ENCODE measurements at places on chromosomes 6 and 20.

DNA sequence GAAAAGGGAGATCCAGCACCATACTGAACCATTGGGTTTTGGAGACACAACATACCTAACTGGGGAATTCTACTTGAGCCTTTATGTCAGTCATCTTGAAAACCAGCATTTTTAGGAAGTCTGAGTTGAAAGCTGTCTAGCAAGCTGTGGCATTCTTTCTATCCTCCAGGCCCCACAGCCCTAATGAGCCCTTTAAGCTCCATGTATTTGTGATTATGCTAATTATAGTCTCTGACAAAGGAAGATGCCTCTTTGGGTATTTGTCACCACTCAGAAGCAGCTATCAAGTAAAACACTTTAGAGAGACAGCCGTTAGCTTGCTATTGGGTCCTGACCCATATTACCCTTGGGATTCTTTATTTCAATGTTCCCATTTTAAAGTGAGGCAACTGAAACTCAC, 159.5 kb upstream of the MANEA start:
- DNase-seq, result no peak

DNA sequence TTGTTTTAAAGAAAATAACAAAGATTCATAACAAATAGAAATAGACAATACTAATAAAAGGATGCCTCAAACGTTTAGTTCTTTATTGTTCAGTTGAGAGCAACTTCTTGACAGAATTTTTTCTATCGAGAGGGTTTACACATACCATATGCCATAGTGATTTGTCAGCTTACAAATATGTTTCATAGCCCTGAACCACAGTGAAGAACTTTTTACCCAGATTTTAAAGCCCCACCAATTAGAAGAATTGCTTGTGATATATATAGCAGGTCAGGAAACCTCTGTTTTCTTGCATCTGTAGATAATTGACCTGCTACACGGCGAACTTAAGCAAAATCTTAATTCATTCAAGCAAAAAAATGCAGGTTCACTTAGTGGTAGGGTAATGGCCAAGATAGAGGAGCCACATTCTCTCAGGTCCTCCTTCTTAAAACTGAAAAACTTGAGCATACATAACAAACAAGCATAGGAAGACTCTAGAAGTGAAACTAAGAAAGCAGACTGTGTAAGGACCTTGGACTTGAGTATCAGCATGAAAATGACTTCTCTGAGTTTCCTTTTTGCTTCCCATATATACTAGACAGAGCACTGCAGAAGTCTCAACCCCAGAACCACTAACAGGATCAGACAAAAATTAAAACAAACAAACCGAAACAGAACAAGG, 39.5 kb downstream of the CRISP1 start:
- DNase-seq, result peak; percentile 56

DNA sequence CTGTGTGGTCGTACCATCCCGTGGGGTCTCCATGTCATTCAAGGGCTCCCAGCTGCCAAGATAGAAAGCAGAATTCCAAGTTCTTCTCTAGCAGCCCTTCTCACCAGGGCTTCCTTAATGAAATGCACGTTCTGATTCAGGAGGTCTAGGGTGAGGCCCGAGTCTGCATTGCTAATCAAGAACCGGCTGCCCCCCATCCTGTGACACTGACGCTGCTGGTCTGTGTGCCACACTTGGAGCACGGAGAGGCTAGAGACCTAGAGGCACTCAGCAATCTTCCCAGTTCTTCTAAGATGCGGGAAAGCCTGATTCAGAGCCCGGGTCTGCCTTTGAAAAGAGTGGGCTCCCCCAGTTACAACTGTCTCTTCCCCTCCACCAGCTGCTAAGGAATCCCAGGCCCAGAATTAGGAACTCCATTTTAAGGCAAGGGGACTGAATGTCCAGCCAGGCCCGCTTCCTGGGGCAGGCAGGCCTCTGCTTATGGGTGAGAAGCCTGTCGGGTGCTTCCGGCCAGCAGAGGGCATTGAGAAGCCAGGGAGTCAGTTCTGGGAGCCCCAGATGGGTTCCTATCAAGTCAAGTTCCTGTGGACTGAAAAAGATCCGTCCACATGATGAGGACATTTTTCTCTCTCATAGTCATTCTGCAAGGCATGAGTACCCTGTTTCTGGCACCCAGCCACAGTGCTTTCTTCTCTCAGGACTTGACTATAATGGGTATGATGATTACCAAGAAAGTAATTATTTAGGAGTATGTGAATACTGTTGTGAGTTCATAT, 69.8 kb upstream of the RIN2 start:
- DNase-seq, result no peak

- no peak for DNase-seq
Observed at GRCh38 chr6:147065786-147066185, 138.4 kb upstream of the STXBP5 start.

DNA sequence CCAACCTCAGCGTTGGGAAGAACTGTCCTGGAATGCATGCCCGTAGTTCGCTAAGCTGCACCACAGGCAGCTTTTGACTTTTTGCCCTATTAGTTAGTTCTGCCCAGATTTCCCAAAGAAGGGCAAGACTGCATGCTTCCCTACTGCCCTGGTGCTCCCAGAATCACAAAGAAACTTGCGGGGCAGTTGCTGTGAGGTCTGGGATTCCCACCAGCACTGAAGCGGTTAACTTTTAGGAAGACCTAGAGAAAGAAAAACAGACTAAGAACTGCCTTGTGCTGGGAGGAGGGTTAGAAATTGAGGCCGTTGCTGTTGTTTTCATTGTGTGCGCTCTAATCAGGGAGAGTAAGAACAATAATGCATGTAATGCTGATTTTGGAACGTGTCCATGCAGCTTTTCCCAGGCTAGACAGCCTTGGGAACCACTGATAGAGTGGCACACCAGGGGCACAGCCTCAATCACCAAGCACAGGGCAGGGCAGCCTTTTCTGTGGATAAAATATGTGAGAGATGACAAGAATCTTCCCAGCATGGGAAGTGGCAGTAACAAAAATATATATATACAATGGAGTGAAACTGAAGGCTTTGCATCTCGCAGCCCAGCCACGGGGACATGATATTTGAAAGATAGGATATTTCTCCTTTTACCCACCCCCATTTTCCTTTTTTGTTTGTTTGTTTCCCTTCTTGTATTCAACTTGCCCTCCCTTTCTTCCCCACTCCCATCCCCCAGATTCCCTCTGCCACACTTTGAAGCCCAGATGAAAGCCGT, 137.7 kb upstream of the HEY2 start:
- no peak for DNase-seq

DNA sequence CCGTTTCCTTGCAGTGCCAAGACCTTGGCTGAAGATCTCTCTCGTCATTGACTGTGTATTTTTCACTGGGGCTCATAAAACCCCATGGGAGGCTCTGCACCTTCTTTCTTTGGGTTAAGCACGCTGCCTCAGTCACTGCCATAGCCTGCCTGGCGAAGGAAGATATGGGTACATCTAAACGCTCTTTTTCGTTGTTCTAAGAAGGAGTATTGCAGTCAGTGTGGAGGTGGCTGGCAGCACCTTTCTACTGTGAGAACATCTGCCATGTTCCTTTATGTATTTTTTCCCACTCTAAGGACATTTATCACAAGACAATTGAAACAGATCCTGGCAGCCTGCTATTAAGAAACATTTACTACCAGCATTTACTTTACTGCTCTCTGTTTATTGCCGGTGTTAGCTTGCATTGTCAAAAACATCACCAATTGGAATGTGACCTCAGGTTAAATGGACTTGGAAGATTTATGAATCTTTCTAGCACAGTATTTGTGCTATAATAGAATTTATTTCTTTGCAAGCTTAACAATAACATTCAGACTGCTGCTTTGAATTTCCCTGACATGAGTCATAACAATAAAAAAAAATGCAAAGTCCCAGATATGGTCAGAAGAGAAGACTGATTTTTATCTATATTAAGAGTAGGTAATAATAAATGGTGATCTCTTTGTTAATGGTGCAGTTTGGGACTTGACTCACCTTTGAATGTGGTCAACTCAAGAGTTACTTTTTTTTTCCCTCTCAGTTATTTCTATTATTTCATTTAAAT, 62.2 kb upstream of the CLDN20 start:
- DNase-seq, result no peak

- no peak for DNase-seq
Observed at GRCh38 chr6:4355241-4355640, 219.9 kb upstream of the ECI2 start.

- no peak for DNase-seq
Observed at GRCh38 chr6:156449128-156449527, 328.1 kb upstream of the ARID1B start.

- no peak for DNase-seq
Observed at GRCh38 chr6:120303527-120303926, 954.0 kb upstream of the MAN1A1 start.

- DNase-seq, result no peak
Observed at GRCh38 chr20:40955326-40955725, 73.3 kb upstream of the TOP1 start.

- no peak for DNase-seq
Observed at GRCh38 chr20:6061544-6061943, 7.7 kb upstream of the LRRN4 start.

DNA sequence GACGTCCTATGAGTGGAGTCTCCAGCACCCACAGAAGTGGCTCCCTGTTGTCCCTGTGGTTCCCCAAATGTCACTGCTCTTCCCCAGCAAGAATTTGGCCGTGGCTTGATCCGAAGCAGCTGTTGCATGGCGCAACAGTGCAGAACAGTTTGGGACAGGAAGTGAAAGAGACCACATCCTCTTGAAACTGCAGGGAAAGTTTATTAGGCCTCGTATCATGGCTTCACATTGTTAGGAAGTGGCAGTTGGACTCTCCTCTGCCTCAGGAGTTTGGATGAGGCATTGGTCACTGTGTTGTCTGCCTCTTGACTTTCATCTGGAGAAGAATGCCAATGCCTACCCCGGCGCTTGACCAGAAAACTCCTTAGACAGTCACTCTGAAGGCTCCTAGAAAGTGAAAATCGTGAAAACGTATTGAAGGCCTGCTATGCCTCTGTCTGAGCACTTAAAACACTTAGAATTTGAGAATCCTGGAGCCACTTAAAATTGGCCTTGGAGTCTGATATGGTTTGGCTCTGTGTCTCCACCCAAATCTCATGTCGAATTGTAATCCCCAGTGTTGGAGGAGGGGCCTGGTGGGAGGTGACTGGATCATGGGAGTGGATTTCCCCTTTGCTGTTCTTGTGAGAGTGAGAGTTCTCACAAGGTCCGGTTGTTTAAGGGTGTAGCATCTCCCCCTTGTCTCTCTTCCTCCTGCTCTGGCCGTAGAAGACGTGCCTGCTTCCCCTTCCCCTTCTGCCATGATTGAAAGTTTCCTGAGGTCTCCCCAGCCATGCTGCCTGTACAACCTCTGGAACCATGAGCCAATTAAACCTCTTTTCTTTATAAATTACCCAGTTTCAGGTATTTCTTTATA, 334.9 kb upstream of the JARID2 start:
- peak; percentile 78 for DNase-seq

DNA sequence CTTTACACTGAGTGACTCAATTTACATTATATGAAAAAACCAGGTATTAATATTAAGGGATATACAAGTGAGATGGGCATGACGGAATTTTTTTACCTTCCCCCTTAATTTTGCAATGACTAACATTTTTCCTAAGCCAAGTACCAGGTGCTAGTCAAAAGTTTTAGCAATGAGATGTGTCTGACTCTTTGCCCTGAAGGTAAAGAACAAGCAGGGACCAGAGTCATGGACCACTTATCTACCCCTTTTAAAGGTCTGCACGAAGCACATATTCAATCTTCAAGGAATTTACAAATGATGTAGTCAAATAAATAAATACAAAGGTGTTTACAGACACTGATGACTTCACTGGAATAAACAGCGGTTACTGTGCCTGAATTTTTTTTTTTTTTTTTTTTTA, 1.4 kb downstream of the GLO1 start:
- DNase-seq, result no peak

DNA sequence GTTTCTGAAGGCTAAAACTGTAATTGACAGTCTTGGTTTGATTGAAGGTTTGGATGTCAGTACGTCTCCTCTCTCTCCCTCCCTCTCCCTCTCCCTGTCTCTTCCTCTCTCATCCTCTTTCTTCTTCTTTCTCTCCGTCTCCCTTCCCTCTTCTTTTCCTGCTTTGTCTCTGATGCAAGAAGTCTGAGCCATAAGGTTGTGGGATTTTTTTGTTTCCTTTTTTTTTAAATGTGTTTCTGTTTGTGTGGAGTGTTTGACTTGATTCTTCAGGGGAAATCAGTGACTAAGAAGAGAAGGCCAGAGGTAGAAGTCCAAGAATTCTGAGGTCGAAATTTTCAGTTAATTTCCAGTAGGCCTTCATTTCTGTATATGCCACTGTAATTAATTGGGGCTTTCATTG, 111.9 kb downstream of the FOXO3 start:
- no peak for DNase-seq

DNA sequence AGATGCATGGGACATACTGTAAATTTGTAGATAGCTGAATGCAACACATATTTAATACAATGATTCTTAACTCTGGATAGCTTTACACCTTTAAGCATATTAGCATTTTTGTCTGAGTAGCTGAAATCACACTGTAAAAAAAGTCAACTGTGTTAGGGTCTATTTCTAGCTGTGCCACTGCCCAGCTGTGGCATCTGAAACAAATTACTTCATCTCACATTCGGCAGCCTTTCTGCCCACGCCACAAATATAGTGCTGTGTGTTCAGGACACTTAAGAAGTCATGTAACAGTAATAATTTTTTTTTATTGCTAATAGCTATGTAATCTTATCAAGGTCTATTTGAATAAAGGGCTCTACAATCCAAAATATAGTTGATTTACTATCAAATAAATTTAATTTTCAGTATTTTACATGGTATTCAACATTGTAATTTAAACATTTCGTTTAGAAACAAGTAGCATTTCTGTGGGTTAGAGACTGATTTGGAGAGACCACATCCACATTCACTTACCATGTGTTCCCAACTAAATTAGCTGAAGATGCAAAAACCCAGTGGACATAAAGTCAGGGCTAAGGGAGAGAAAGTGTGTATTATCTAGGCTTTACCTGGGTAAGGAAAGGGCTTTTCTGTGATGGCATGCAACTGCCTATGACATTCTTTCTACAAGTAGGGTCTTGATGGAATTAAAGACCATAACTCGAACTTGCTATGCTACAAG, 276.7 kb downstream of the PLCB1 start:
- DNase-seq, result no peak
